ENCODE measurements at places on chromosomes 3 and 15. TPM values are rescaled to one million over a fixed set of nuclear protein-coding genes. Genes with fewer than 3 reads are reported as not detected.

DNA sequence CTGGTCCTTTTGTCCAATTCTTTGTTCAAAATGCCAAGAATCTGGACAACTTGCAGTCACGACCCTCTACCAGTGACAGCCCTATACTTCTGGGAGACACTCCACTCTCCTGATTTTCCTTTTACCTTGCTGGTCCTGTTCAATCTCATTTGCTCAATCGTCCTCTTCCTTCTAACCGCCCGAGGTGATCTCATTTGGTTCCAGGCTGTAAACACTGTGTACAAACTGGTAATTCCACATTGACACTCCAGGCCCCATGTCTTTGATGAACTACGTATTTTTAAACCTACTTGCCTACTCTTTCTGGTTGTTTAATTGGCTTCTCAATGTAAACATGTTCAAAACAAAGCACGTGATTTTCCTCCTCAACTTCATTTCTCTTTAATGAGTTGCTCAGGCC is 23.7 kb upstream of the C3orf49 start:
- H3K4me1 ChIP-seq, result no peaks in the 10 kb centered on the region
- H3K36me3 ChIP-seq, result no peaks in the 10 kb centered on the region
- DNase-seq, result no peak
- H3K27me3 ChIP-seq, result peaks cover 3% of the 10 kb centered on the region
- H3K27ac ChIP-seq, result no peak overlapping the region

GRCh38 chr3:134464689-134465365 is 21.0 kb downstream of the ANAPC13 start:
- H3K27me3 ChIP-seq, result no peaks in the 10 kb centered on the region
- H3K4me3 ChIP-seq, result no peak overlapping the region
- DNase-seq, result no peak
- no peaks in the 10 kb centered on the region for H3K4me1 ChIP-seq

GRCh38 chr3:124032311-124032880 is 40.5 kb upstream of the ROPN1 start:
- no peak for DNase-seq
- no peaks in the 10 kb centered on the region for H3K36me3 ChIP-seq
- H3K4me1 ChIP-seq, result peaks cover 6% of the 10 kb centered on the region

Gene SYNPR
- not detected for total RNA-seq

Gene CFAP91
- 0.67 TPM for total RNA-seq

Gene GHSR
- not detected for total RNA-seq

GRCh38 chr15:92184679-92185230 is 208.9 kb upstream of the ST8SIA2 start:
- no peak for DNase-seq
- H3K4me1 ChIP-seq, result no peaks in the 10 kb centered on the region
- H3K4me3 ChIP-seq, result no peak overlapping the region
- H3K27ac ChIP-seq, result no peak overlapping the region

- peaks cover 4% of the 10 kb centered on the region for H3K27me3 ChIP-seq
- H3K4me1 ChIP-seq, result no peaks in the 10 kb centered on the region
- DNase-seq, result no peak
- no peaks in the 10 kb centered on the region for H3K36me3 ChIP-seq
- H3K4me3 ChIP-seq, result no peak overlapping the region
- no peak overlapping the region for H3K27ac ChIP-seq
Observed at GRCh38 chr3:134697830-134698689, 47.2 kb upstream of the KY start.

GRCh38 chr3:128504533-128504915 is 11.5 kb upstream of the GATA2 start:
- H3K4me1 ChIP-seq, result no peaks in the 10 kb centered on the region
- no peaks in the 10 kb centered on the region for H3K36me3 ChIP-seq
- DNase-seq, result no peak

- H3K4me3 ChIP-seq, result no peak overlapping the region
- H3K4me1 ChIP-seq, result no peaks in the 10 kb centered on the region
- no peak for DNase-seq
- H3K27ac ChIP-seq, result no peak overlapping the region
Observed at GRCh38 chr3:166071831-166072230, 234.6 kb upstream of the BCHE start.

DNA sequence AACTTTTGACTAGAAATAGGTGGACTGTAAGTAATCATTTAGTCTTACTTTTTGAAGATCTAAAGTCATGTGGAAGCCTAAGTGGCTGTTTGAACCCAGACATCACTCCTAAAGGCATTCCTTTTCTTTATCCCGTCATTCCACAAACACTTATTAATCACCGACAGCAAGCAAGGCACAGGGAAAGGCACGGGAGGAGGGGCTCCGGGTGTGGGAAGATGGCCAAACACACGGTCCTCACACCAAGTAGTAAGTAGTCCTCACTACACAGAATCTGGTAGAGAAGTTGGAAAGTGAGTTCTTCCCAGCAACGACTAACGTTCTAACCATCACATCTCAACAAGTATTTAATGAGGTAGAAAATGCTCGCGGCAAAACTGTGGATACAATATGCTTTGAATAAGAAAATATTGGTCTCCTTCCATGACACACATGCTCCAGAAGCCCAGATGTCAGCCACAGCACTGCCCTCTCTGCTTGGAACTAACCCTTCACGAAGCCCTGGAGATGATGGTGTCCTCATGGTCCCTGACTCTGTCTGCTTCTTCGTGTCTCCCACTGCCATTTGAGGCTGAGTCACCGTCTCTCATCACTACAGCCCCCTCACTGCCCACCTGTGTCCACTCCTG is 202.2 kb downstream of the OPA1 start:
- no peak overlapping the region for H3K27ac ChIP-seq
- no peak overlapping the region for H3K4me3 ChIP-seq
- H3K36me3 ChIP-seq, result no peaks in the 10 kb centered on the region
- no peak for DNase-seq
- no peaks in the 10 kb centered on the region for H3K4me1 ChIP-seq

- H3K4me3 ChIP-seq, result no peak overlapping the region
- peaks cover 7% of the 10 kb centered on the region for H3K27me3 ChIP-seq
- H3K4me1 ChIP-seq, result no peaks in the 10 kb centered on the region
- no peak for DNase-seq
- H3K36me3 ChIP-seq, result no peaks in the 10 kb centered on the region
Observed at GRCh38 chr15:95401587-95401986, 928.9 kb upstream of the NR2F2 start.

DNA sequence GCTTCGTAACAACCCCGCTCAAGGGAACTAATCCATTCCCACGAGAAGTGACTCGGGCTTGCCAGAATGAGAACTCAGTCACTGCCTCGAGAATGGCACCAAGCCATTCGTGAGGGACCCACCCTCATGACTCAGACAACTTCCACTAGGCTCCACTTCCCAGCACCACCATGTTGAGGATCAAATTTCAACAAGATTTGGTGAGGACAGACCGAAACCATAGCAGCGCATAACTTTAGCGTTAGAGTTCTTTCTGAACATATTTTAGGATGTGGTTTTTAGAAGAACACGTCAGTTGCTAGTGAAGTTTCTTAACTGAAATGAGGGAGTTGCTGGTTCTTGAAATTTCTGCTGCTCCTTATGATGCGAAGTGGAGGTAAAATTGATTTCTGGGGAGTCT is 13.5 kb downstream of the PTPRG start:
- H3K4me3 ChIP-seq, result no peak overlapping the region
- H3K36me3 ChIP-seq, result no peaks in the 10 kb centered on the region
- H3K4me1 ChIP-seq, result no peaks in the 10 kb centered on the region
- DNase-seq, result no peak
- H3K27me3 ChIP-seq, result peaks cover 10% of the 10 kb centered on the region
- H3K27ac ChIP-seq, result no peak overlapping the region

DNA sequence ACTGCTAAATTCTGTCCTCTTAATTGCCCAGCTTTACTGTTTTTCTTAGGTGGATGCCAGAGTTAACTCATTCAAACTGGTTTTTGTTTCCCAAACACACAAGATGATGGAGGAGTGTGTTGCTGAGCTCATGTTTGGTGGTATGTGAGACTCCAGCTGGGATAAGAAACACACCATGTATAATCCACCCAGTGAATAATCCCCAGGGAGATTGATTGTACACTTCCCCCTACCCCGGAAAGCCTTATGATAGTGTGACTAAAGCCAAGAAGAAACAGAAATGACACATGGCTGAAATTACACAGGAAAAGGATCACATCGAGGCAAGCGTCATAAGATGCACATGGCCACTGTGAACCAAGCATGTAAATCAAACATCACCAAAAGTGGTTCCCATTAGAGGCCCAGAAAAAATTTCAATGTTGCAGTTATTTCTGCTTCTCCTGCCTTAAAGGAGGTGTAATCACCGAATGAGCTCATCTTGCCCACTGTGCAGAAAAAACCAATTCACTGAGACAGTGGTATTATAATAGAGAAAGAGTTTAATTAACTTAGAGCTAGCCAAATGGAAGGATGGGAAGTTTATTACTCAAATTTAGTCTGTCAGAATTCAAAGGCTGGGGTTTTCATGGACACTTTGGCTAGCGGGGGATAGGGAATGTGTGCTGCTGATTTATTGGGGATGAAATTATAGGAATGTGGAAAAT is 56.7 kb upstream of the MAGI1 start:
- no peaks in the 10 kb centered on the region for H3K4me1 ChIP-seq
- H3K27me3 ChIP-seq, result peaks cover 6% of the 10 kb centered on the region
- no peak overlapping the region for H3K4me3 ChIP-seq
- H3K27ac ChIP-seq, result no peak overlapping the region
- no peak for DNase-seq

Gene MORC1
- total RNA-seq, result not detected

Gene CCR8
- total RNA-seq, result 0.75 TPM

DNA sequence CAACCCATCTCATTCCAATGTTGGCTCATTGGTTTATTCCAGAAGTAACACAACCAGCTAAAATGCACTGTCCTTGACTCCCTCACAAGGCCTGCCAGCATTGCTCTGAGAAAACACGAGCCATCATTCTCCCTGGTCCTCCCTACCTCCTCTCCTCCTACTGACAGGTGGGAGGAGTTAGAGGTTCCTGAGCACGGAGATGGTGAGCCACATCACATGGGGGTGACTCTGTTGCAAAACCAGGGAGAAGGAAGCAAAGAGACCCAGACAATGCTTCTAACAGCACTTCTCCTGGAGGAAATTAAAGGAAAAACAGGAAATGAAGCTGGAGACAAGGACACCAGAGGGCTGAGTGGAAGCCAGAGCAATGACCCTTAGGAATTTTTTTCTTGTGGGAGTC is 667.4 kb downstream of the NTRK3 start:
- H3K36me3 ChIP-seq, result no peaks in the 10 kb centered on the region
- DNase-seq, result no peak
- H3K4me1 ChIP-seq, result no peaks in the 10 kb centered on the region
- no peak overlapping the region for H3K4me3 ChIP-seq
- no peaks in the 10 kb centered on the region for H3K27me3 ChIP-seq

- no peak for DNase-seq
- H3K4me3 ChIP-seq, result no peak overlapping the region
- H3K27me3 ChIP-seq, result no peaks in the 10 kb centered on the region
- H3K27ac ChIP-seq, result no peak overlapping the region
Observed at GRCh38 chr3:7290077-7290825, 429.3 kb downstream of the GRM7 start.

Gene GOLGA8G
- not detected for total RNA-seq

DNA sequence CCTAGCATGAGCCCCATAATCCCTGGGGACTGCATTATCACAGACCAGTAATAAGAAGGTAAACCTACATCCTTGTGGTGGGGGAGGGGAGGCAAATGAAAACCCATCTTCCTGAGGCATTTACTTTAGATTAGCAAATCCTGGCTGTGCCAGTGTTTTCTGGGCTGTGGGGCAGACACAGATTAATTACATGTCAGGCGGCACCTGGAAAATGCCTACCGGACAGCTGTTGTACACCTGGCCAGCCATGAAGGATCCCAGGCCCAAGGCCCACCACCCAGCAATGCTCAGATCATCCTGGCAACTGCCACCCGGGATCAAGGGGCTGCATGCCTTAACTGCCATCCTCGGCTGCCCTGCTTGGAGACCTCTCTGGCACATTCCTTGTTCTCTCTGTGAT is 59.1 kb upstream of the RASA2 start:
- no peak for DNase-seq
- H3K4me3 ChIP-seq, result no peak overlapping the region
- H3K4me1 ChIP-seq, result peaks cover 22% of the 10 kb centered on the region
- no peaks in the 10 kb centered on the region for H3K27me3 ChIP-seq

DNA sequence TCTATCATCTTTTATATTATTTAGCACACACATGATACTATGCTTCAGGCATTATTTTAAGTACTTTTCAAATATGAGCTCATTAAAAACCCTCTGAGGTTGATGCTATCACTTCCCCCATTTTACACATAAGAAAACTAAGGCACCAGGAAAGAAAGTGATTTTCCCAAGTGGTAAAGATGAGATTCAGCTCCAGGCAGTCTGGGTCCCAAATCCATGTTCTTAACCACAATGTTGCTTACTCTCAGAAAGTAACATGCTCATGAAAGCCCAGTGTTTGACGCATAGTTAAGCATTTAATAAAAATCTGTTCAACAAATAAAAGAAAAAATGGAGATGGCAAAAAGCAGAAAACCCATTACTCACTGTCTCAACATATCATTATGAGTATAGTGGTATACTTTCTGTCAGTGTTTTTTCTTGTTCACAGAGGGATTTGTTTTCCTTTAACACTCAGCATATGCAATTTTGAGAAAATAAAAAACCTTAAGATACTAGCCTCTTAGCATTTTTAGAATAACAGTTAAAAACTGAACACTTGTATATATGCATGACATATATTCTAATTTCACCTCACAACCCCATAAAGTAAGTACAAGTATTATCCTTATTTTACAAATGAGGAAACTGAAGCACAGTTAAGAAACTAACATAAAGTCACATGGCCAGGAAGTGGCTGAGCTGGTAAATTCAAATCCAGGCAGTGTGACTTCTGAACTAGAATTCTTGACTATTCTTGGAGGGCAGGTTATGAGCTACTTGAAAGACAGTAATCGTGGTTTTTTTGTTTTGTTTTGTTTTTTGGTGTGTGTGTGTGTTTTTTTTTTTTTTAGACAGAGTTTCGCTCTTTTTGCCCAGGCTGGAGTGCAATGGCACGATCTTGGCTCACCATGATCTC is 10.4 kb downstream of the PEAK1 start:
- DNase-seq, result peak; percentile 46
- peaks cover 35% of the 10 kb centered on the region for H3K4me1 ChIP-seq
- H3K4me3 ChIP-seq, result peak overlapping the region; percentile 56
- H3K27me3 ChIP-seq, result no peaks in the 10 kb centered on the region

Gene ALG1L2
- total RNA-seq, result not detected

Gene PXK
- 35.2 TPM for total RNA-seq

Gene MCTP2
- 27.8 TPM for total RNA-seq

Gene MOBP
- total RNA-seq, result not detected

- H3K4me3 ChIP-seq, result no peak overlapping the region
- no peaks in the 10 kb centered on the region for H3K27me3 ChIP-seq
- no peak overlapping the region for H3K27ac ChIP-seq
Observed at GRCh38 chr15:95799286-95800200, 531.0 kb upstream of the NR2F2 start.
